ENCODE measurements at places on chromosomes 13 and 19.

GRCh38 chr13:99289674-99290337 is 17.4 kb downstream of the GPR183 start:
- peak; percentile 66 for DNase-seq

- no peak for DNase-seq
Measured at GRCh38 chr13:37453246-37453645, 145.3 kb downstream of the POSTN start.

DNA sequence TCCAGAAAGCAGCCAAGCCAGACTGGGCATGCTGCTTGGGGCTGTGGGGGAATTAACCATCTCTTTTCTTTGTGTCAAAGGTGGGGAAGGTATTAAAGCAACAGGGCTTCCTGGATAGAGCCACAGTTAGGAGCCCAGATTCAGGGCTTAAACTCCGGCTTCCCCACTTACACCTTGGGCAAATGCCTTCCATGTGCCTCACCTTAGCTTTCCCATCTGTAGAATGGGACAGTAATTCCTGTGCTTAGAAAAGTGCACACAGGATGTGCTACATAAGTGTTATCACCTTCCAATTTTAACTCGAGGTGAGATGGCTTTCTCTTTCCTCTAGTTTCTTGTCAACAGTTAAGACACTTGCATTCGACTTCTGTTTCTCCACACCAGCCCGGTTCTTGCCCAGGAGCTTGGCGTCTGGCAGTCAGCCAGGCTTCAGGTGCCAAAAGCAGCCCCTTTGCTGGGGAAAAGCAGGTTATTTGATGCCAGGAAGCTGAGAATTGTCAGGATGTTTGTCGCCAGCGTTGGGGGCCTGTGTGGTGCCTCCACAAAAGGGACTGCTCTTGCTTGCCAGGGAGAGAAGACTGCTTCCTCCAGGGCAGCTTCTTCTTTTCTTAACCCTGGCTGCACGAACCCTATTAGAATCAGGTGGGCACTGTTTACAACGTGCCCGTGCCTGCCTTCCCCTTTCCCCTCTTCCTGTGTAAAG is 79.2 kb downstream of the SIPA1L3 start:
- no peak for DNase-seq

DNA sequence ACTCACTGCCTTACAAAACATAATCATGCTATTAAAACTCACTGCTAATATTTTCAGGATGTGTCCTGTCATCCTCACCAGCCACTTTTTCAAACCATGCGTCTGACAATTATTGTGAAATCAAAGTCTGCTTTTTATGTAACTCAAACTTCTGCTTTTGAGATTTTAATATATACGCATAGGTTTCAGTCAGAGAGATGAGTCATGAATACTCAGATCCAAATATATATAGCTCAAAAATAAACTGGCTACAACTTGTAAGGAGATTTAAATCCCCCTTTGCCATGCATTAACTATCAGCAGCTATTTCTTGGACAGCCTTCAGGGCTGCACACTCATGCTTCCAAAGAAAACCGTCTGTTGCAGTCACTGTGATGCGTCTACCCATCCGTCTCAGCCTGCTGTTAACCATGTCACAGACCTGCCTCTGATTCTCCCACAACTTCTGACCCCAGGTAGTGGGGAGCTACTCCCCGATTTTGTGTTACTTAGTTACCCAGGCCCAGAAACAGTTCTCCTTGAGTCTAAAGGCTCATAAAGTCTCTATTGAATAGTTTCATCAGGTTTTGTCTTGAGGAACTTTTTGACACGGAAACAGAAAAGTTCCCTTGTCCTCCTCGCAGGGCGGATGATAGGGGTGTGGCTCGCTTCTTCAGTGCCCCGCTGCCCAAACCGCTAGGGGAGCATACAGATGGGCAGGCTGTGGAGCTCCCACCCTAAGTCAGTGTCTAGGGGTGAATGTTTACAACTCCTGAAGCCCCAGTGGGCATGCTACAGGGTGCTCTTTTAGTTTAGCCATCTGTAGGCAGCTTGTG is 33.8 kb upstream of the SGCG start:
- DNase-seq: peak; percentile 3

DNA sequence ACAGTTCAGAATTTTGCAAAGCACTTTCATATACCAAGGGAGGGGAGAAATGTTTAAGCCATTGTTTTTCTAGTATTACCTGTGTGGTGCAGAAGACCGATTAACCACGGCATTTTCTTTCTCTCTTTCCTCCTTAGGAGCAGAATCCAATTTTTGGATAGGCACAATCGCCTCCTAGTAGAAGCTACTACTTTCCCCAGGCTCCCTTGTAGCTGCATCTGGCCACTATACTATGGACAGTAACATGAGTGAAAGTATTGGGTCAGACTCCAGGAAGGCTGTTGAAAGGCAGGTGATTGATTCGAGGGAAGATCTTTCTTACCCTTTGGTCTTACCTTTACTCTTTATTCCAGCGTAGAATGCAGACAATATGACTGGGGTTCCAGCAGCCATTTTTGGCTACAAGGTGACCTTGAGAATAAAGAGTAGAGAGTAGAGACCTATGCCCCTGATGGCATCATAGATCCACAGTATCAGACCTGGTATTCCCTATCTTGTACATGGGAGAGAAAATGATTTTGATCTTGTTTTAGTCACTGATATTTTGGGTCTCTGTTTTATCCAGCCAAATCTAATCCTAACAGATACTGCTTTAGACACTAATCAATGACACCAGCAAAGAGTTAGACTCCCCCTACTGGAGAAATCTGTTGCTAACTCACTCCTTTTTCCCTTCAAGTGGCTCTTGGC is 77.0 kb downstream of the LRRC63 start:
- peak; percentile 77 for DNase-seq

DNA sequence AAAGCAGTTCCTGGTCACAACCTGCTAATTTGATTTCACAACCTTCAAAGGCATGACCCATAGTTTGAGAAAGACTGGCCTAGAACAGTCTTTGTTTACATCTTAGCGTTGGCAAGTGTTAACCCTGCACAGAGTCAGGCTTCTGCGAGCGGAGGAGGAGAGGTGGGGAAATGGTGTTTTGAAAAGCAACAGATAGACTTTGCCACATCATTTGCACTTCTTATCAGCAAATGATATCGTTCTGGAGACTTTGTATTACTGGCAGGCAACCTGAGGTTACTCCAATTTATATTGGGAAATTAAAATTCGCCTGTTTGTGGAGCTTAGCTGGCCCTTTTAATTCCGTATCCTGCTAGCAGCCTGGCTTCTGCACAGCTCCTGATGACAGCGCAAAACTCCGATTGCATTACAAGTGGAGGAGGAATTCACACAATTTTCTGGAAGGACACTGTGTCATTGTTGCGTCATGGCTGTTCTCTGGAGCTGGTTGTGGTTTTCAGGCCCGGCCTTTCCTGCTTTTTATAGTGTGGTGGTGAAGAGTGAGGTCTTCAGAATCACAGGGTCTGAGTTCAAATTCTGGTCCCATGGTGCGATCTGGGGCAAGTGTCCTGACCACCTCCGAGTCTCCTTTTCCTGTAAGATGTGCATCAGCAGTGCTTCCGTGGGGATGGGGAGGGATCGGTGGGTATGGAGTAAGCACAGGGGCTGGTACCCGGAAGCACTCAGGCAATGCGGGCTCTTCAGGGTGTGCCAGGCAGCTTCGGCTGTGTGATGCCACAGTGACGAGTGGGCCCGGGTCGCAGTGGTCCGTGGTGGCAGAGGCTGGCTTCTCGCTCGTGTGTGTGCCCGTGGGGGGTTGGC is 49.1 kb upstream of the EHD2 start:
- DNase-seq: no peak

- no peak for DNase-seq
Measured at GRCh38 chr13:97495678-97496077, 61.7 kb downstream of the RAP2A start.

DNA sequence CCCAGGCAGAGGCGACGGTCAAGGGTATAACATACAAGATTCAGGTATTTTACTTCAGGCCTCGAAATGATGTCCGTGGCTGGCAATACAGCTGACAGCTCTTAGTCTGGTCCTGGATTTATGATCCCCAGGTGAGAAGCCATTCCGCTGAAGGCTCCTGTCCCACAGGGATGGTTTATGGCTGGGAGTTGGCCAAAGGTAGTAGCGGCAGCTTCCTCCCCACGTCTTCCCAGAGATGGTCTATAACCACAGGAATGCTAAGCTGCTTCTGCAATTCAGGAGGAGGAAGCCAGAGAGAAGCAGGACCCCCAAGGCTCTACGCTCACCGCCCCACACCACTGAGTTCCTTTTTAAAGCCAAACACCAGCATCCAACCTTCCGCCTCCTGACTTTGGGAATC is 27.1 kb downstream of the OLFM2 start:
- DNase-seq: no peak

GRCh38 chr19:11378319-11379189 is 4.1 kb downstream of the SWSAP1 start:
- peak; percentile 30 for DNase-seq

DNA sequence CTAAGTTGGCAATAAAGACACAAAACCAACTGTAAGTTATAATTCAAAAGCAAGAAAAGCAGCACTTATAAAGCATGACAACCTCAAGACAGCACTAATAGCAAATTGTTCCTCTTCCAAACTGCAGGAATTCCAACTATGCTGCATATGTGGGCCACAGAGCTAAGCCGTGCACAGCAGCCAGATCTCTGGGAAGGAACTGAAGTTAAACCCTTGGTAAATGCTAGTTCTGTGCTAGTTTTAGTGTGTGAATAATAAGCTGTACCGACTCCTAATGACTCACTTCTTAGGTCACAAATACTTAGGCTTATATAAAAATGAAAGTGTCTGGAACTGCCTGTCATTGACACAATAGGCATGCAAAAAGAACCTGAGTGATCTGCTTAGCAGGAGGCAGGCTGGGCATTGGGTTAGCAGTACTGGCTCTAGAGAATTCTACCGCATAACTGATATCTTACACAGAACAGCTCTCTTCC is 21.2 kb upstream of the GTF3A start:
- DNase-seq: no peak

- DNase-seq: peak; percentile 52
Measured at GRCh38 chr19:36488846-36489117, 579 bp downstream of the ZNF566 start.

- no peak for DNase-seq
Measured at GRCh38 chr13:30856005-30856790, 49.9 kb upstream of the MEDAG start.

Data from CD4-positive, alpha-beta T cell treated with Interleukin-4 for 1 hour (primary cell).